ENCODE measurements at places on chromosomes 3 and 15.

DNA sequence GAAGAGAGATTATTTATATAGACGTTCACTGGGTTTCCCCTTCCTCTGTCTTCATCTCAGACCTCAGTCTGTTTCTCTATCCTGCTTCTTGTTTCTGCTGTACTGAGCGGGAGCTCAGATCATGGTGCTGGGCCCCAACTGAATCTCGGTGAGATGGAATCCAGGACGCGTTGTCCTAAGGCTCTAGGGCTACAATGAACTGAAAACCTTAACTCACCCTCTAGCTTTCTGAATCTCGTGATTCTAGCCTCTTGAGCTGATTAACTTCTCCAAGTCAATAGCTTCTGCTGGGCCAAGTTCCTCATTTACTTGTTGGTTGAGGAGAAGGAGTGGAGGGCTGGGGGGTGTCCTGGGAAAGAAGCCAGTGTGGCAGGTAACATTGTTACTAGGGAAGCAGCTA lies 32.7 kb upstream of the MAP3K13 start:
- DNase-seq: no peak

DNA sequence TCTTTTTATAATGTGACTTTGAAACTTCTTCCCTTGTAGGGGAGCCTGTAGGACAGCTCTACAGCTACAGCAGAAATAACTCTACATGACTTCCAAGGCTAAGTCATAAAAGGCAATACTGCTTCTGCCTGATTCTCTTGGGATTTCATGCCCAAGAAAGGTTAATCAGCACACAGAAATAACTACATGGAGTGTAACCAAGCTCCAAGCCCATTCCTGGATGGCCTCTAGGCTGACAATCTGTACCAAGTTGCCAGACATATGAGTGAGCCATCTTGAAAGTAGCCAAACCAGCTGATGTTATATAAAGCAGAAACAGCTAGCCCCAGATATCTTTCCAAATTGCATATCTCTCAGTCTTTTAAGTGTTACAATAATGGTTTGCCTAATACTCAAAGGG lies 75.8 kb upstream of the OSTN start:
- no peak for DNase-seq

- no peak for DNase-seq
Observed at GRCh38 chr3:71681224-71681668, 44.0 kb downstream of the EIF4E3 start.

- DNase-seq: no peak
Observed at GRCh38 chr3:195802795-195803194, 8.9 kb downstream of the MUC4 start.

DNA sequence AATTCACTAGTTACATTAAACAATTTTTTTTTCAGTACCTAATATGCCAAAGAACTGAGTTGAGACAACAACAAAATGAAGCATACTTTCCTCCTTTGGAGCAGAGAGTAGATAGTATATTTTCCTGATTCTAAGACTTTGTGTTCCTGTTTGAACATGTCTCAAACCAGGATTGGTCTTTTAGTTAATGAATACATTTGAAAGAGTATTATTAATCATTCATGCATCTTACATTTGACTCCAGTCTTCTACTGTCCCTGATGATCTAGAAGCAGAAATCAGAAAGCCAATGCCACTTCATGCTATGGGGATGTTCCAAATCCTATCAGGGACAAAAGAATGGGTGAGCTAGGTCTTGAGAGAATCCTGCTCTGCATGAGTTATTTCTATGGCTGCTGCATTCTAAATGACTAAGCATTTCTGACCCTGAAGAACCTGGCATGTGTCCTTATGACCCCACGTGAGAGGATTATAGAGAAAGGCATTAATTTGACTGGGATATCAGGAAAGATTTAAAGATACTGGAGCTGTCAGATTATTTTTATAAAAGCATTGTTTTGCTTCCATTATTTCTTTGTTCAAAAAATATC lies 32.9 kb upstream of the MBNL1 start:
- DNase-seq: peak; percentile 76

DNA sequence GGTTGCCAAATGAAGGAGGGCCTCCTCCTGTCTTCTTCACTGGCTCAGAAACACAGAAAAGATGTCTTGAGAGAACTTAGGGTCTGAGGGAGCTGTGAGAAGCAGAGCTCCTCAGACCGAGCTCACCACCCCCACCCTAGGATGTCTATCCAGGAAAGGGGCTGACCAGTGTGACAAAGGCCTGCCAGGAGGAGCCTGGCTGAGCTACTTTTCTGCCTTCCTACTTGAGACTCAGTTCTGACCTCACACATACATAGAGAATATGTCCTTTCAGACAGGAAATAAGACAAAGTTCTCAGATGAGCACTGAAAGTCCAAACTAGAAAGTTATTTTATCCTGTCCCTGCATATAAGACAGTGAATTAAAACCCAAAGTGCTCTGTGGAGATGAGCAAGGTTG lies 54.5 kb downstream of the KIF9 start:
- DNase-seq: no peak

GRCh38 chr15:65337436-65338070 lies 33.1 kb downstream of the RNU5B-1 start:
- DNase-seq: no peak

DNA sequence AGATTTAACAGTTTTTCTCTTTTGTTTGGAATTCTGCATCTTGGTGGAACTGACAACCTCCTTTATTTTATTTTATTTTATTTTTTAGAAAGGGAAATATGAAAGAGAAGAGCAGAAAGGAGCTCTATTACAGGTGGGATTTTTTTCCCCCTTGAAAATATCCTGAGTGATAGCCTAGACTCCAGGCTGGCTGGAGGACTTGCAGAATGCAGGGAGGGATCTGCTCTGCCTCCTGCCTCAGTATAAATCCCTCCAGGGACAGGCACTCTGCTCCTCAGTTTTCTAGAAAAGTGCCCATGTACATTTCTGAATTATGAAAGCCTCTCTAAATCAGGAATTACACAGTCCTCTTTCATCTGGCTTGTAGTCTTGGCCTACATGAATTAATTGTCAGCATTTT lies 173.7 kb downstream of the TMEM108 start:
- no peak for DNase-seq

DNA sequence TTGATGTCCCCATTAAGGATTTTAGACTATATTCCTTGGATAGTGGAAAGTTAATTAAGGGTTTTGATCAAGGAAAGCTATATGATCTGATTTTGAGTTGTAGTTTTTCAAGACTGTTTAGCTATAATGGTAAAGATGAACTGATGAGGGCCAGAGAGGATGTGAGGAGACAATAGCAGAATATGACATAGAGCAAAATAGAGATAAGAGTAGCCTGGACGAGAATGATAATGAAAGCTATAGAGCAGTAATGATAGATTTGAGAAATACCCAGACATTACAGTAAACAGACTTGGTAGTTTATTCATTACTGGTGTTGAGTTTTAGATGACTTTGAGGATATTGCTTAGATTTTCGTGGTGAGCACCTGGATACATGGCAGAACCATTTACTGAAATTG lies 3.8 kb downstream of the SUCNR1 start:
- DNase-seq: no peak

DNA sequence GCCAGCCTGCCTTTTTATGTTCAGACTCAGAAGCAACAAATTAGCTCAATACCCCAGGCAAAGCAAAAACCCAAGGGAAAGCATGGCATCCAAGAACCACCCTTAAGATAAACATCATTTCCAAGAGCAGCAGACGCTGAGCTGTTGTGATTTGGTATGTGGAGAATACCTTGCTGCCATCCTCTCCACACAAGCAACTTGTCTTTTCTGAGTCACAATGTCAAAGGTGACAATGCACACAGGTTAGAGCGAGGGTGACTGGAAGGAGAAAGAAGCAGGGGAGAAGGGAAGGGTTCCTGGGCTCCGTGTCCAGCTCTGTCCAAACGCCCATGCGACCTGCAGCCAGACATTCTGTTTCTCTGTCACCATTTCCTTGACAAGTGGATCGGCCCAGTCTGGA lies 6.0 kb downstream of the PCSK6 start:
- no peak for DNase-seq
